Occipital lobe (tissue), 3 donors: ENCODE measurements at places on chromosomes 16 and 17. TPM values are rescaled to one million over a fixed set of nuclear protein-coding genes. Genes with fewer than 3 reads are reported as not detected.

The PMFBP1 gene
- total RNA-seq, result 2.5 TPM

The KLHL10 gene
- total RNA-seq, result not detected

The KRTAP2-2 gene
- total RNA-seq, result not detected

The CCL4 gene
- total RNA-seq, result 4.1 TPM

The PLCG2 gene
- total RNA-seq, result 1.6 TPM

The ACOX1 gene
- total RNA-seq, result 94.1 TPM

The FKBP10 gene
- total RNA-seq, result 11.2 TPM

The CPHXL2 gene
- not detected for total RNA-seq

DNA sequence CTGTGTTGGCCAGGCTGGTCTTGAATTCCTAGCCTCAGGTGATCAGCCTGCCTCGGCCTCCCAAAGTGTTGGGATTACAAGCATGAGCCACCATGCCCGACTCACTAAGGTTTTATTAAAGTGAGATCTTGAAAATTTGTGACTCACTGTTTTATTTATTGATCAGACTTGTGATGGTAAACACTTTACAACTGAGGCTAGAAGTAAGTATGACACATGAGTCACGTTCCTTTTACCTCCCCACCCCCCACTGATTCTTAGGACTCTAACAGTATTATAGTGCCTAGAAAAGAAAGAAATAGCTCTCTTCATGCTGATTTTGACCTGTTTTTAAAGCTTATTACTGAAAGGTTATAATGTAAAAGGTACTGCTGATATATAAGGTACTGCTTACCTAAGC lies 160.6 kb downstream of the TANC2 start:
- DNase-seq, result no peak

GRCh38 chr16:69084289-69084688 lies 21.2 kb upstream of the HAS3 start:
- DNase-seq, result no peak

- DNase-seq, result no peak
Measured at GRCh38 chr16:49181791-49182518, 99.7 kb downstream of the CBLN1 start.

DNA sequence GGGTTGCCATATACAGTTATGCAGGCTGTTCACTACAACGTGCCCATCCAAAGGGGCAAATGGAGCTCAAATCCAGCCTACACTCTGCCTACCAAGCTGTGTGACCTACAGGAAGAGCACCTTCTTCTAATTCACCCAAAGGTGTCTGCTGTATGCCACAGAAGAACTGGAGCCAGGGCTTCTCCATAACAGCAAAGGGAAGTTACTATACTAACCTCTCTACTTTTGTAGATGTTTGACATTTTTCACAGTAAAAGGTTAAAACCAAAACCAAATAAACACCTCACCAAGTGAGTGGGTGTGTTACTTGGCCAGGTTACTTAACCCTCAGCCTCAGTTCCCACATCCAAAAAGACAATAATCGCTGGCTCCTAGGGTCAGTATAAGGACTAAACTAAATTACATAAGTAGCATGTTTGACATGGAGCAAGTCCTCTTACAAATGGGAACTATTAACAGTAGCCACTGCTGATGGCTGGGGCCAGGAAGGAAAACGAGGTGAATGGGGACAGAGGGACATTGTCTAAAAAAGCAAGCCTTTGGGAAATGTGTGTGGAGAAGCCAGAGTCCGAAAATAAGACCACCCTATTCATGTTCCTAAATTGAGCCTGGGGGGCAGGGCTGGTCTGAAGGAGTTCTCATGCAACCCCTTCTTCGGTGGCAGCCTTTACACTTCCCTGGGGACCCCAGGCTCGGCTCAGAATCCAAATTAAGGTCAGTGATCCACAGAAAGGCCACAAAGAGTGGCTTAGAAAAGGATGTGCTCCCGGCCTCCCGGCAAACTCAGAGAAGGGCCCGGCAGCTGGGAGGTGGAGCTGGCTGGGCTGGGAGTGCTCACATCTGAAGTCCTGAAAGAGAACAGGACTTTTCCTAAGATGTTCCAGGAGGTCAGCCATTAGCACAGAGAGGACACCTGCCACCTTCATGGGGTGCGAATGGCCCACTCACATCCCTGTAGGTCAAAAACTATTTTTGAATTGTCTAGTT lies 13.5 kb downstream of the CUEDC1 start:
- DNase-seq, result no peak

DNA sequence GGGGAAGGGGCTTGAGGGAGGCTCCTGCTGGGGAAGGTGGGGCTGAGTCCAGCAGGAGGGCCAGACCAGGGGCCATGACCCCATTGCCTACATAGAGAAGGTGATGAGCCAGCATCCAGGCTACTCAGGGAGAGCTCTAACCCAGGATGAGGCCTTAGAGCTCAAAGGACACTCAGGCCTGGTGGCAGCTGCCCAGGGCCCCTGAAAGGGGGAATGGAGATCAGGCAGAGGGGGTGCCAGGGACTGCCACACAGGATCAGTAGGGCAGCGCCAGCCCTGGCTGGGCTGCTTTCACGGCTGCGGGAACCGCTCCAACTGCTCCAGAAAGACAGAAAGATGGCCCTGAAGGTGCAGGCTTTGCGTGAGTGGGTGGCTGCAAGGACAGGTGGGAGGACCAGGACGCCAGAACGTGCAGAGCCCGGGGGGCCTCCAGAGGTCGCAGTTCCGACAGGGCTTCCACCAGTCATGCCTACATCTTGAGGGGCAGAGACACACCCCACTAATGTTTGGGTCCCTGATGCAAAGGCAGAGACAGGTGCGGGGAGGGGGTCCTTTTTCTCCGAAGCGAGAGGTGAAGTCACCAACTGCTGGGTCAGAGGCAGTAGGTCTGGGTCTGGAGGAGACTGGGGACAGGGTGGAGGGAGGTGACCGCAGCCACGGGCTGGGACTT lies 882 bp upstream of the ATP6V0C start:
- DNase-seq, result no peak

DNA sequence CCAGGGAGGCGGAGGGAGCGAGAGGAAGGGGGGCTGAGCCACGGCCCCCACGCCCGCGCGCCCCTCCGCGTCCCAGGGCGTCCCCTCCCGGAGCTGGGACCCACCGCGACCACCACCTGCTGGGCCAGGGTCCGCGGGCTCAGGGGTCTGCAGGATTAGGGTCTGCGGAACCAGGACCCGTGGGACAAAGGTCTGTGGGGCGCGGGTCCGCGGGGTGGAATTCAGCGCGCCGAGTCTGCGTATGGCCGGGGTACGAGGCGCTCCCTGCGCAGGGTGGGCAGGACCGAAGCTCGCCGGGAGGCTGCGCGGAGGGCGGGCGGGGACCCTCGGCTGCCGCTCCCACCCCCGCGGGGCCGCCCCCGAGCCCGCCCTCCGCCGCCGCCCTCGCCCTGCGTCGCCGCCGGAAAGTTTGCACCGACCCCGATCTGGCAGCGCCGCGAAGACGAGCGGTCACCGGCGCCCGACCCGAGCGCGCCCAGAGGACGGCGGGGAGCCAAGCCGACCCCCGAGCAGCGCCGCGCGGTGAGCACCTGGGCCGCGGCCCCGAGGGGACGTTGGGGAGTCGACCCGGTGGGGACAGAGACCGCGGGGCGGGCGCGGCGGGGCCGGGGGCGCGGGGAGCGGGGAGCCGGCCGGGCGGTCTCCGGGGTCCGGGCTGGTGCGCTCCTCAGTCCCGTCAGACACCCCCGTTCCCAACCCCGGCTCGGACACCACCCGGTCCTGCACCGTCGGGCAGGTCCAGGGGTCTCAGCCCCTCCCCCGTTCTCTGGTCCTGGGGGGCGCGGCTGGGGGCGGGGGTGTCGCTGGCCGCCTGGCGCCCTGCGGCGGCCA lies at the start of gene GCGR:
TSS of gene GCGR (plus strand) at position 423 of the 831 bp plus-strand sequence. CDS start 4,869 bp downstream, outside the sequence.
- no peak for DNase-seq

- no peak for DNase-seq
Measured at GRCh38 chr16:53922807-53923571, 219.0 kb downstream of the FTO start.

DNA sequence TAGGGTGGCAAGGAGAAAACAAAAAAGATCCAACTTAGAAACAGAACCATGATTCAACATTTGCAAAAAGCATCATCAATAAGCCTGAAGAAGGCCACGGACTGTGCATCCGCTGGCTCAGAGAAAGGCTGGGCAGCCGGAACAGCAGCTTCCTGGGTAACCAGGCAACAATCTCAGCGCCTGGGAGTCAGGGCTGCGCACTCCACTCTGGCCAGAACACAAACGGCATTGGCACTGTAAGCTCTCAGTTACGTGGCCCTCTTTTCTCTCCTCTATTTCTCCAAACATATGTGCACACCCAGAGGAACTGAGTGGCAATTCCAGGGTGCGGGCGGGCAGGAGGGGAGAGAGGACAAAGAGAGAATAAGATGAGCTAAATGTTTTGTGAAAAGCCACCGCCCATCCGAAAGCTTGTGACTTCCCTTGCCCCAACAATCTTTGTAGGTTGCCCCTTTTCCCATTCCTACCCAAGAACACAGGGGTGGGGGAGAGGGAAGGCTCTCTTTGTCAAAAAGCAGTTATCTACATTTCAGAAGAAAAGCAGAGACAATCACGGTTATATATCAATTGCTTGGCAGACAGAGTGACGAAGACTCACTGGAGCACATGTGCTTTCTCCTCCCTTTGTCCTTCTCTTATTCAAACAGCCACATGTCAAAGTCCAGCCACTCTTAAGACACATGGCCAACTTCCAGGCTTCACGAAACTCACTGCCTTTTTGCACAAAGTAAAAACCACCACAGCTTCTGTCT lies 6.6 kb upstream of the GHDC start:
- peak; percentile 39 for DNase-seq
